Spleen (tissue), 13 donors: ENCODE measurements at places on chromosomes 11 and 22. TPM values are rescaled to one million over a fixed set of nuclear protein-coding genes. Genes with fewer than 3 reads are reported as not detected.

GRCh38 chr11:122050021-122050690 is 65.9 kb downstream of the BLID start:
- DNase-seq: no peak

GRCh38 chr22:37244922-37245722 is 1.1 kb upstream of the RAC2 start:
- DNase-seq: peak; percentile 90

Gene RAB39A
- polyA plus RNA-seq: 2.0 TPM

DNA sequence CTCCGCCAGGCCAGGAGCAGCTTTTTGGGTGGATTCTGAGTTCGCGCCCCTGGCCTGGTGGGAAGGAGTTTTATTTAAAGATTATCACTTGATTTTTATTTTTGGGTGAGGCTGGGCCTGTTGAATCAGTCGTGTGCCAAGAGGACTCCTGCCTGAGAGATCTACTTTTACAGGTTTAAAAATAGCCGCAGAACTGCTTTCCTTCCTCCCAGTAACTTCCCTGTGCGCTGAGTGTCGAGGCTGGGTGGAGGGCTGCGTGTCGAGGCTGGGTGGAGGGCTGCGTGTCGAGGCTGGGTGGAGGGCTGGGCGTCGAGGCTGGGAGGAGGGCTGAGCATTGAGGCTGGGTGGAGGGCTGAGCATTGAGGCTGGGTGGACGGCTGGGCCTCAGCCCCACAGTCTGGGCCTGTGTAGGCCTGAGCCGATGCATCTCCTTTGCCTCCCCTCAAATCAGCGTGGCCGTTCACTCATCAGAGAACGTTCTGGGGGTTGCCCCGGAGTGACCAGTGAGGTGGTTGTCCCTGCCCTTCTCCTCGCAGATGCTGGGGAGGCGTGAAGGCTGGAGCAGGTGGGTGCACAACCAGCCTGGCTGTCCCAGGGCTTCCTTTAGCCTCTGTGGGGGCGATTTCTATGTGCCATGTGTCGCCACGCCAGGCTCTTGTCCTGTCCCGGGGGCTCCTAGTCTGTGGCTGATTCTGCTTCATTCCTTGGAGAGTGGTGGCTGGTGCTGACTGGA is 30.1 kb downstream of the GRAMD4 start:
- no peak for DNase-seq

GRCh38 chr22:45473626-45474237 is 29.0 kb upstream of the FBLN1 start:
- peak; percentile 5 for DNase-seq

Gene SEC14L6
- polyA plus RNA-seq: 0.04 TPM

DNA sequence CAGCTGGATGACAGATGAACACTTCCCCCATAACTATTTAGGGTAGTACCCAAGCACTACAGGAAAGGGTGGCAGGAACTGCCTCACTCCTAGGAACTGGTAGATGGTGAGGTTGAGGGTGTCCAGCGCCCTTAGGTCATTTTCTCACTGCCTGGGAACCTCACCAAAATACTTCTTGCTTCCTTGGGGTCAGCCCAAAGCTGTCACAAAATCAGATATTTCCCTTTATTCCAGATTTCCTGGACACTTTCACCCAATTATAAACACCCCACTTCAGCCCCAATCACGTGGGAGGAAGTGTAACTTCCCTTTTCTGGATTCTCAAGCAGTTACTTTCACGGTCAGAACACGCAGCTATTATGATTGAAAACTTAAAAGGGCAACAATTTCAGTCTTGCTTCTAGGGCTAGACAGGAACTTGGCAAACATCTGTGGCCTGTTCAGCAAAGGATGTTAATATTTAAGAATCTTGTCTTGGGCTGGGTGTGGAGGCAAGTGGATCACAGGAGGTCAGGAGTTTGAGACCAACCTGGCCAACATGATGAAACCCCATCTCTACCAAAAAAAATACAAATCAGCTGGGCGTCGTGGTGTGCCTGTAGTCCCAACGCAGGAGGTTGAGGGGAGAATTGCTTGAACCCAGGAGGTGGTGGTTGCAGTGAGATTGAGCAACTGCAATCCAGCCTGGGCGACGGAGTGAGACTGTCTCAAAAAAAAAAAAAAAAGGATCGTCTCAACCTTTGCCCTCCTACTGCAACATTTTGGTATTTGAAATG is 4.0 kb downstream of the FTH1 start:
- peak; percentile 65 for DNase-seq

DNA sequence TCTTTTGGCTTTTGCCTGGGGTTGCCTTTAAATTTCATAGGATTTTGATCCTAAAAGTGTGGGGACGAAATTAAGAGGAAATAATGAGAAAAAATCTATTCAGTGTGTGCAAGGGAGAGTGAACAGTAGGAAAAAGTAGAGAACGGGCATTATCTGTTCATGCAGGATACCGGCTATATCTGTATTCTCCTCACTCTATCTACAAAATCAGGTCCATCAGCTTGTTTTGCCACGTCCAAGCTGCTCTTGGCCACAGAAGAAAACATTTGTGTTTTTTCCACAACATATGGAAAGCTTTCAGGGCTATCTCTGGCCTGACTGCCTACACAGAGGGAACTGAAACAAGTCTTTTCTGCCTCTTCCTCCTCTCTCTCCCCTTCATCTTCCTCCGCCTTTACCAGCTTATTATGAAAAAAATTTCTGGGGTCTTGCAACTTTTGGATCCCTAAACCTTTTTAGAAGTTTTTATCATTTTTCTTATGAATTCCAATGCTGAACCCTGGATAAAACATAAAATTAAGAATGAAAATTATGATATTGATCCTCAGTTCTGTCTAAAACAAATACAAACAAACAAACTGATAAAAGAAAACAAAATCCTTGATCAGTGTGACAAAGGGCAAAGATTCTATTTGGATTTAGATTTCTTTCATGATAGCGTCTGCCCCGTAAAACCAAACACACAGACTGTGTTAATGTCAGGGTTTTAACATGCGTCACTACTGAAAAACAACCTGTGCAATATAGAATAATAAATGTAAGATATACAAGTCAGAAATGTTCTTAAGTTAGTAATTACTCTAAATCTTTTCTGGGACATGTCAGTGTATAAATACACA is 219.7 kb downstream of the CNTN5 start:
- DNase-seq: no peak

GRCh38 chr11:43819926-43820325 is 60.7 kb upstream of the ALKBH3 start:
- no peak for DNase-seq
